ENCODE measurements at places on chromosomes 6 and 20.

- DNase-seq = no peak
Measured at GRCh38 chr6:112227992-112228391, 26.4 kb downstream of the LAMA4 start.

GRCh38 chr20:44450281-44450889 is 25.3 kb upstream of the TTPAL start:
- no peak for DNase-seq

DNA sequence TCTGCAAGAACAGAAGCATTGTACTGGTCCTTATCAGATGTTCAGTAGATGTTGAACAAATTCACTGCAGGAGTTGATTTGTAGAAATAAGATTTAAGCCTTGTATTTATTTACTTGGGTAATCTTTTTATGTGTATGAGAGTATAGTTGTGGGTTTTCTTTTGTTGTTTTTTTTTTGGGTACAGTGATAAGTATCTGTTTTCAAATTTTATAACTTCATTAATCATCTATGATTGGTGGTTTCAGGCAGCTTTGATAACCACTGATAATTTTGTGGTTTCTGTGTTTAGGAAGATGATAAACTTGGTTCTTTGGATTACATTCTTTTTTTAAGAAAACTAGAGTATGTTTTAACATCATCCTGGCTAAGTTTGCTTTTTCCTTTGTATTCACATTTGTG is 2.8 kb downstream of the AFDN start:
- no peak for DNase-seq

DNA sequence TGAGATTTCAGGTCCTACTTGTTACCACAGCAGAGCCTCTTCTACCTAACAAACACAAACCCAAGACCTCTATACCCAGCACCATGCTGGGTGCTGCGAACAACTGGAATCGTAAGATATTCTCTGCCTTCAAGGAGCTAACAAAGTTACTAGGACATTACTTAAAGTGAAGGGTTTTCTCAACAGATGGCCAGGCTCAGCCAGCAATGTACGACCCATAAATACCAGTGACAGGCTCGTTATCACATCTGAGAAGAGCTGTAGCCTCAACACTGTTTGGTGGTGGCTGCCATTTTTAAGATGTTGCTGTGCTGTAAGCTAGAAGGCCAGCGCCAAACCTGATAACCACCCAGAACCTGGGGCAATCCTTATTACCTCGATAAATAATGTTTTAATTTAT is 406.5 kb downstream of the KIF16B start:
- DNase-seq = no peak

GRCh38 chr20:34363465-34364222 is 571 bp downstream of the ITCH start:
- DNase-seq = no peak

GRCh38 chr6:117204903-117205302 is 60.5 kb upstream of the VGLL2 start:
- no peak for DNase-seq
